Calu3 (cell line): ENCODE measurements at places on chromosomes 11 and 22. TPM values are rescaled to one million over a fixed set of nuclear protein-coding genes. Genes with fewer than 3 reads are reported as not detected.

- DNase-seq: no peak
These were observed 49.4 kb downstream of the MAML2 start for GRCh38 chr11:96293598-96294021.

GRCh38 chr22:30453731-30454510 lies 17.9 kb downstream of the SEC14L3 start:
- peak; percentile 23 for DNase-seq

The NXPE1 gene
- total RNA-seq: not detected in 2 replicates

DNA sequence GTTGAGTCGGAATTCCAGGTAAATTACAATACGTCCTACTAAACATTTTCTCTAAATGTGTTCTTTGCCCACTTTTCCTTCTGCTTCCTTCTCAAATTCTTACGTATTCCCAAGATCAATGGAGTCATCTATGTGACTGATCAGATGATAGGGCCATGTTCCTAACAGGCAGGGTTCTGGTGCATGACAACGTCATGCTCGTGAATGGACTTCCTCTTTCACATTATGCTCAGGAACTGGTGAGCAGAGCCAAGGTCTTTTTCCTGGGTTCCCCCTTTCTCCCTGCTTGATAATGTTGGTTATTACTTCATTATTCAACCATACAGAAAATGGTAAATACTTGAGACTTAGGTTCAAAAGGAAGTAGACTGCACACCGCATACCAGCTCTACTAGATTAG lies 789.4 kb downstream of the OPCML start:
- DNase-seq: no peak

GRCh38 chr11:95922536-95923438 lies 1.1 kb downstream of the MTMR2 start:
- no peak for DNase-seq

GRCh38 chr11:69928121-69928520 lies 108.9 kb upstream of the FGF3 start:
- no peak for DNase-seq
